GM06990 (cell line): ENCODE measurements at places on chromosomes 3 and 15.

DNA sequence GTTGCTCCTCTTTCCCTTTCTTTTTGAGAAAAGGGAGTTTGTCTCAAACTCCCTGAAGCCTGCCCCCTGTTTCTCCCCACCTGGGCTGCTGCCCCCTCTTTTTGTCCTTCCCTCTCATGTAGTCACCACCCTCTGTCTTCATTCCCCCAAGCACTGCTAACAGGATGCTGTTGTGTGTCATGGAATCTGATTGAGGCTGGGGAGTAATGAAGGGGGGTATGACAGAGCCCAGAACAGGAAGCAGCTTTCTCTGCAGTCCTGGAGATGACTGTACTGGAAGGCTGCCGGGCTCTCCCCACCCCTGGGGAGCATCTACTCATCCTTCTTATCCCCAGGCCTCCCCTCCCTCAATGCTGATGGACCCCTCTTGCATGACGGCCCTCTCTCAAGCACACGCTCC is 181.6 kb downstream of the ABHD5 start:
- no peak for DNase-seq

GRCh38 chr3:102102394-102102793 is 253.1 kb downstream of the NFKBIZ start:
- DNase-seq = no peak

- no peak for DNase-seq
Observed at GRCh38 chr3:12841970-12842328, 584 bp upstream of the RPL32 start.

GRCh38 chr3:159806412-159806811 is 182.2 kb upstream of the IL12A start:
- DNase-seq = no peak

GRCh38 chr15:92968926-92969651 is 69.0 kb downstream of the CHD2 start:
- DNase-seq = no peak

DNA sequence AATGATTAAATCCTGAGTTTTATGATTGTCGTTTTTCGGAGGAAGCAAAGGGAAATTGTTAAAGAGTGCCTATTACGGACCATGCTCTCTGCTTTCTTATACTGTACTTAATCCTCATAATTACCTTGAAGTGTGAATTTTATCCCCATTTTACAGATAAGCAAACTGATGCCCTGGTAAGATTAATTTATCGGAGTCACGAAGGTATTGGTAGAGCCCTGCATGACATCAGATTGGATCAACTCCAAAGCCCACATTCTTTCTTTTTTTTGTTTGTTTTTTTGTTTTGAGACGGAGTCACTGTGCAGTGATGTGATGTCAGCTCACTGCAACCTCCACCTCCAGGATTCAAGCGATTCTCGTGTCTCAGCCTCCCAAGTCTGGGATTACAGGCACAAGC is 1.6 kb upstream of the GNB4 start:
- no peak for DNase-seq

DNA sequence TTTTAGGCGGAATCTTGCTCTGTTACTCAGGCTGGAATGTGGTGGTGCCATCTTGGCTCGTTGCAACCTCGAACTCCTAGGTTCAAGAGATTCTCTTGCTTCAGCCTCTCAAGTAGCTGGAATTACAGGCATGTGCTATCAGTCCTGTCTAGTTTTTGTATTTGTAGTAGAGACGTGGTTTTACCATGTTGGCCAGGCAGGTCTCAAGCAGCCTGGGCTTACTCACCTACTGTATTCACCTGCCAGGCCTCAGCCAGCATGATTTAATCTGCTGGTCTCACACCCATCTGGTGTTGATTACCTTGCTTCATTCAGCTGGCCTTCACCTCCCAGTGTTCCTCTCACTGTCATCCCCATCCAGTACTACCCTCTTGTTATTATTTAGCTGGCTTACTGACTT is 102.0 kb downstream of the IL12A start:
- DNase-seq = no peak

DNA sequence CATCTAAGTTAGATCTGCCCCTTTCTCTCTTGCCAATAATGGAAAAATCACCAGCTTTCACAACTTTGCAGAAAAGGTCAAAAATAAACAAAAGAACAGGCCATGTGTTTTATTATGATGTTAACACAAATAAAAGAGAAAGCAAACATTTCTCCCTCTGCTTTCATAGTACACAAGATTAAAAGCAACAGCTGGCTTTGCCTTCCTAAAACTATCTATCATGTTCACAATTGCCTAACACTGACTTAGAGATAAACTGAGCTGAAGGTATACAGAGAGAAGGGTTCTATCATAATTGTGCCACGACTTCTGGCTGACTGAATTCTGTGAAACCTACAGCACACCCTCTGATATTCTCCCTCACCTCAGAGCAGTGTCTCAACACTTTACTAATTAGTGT is 29.4 kb downstream of the AADAC start:
- DNase-seq = no peak

- DNase-seq = no peak
Observed at GRCh38 chr3:10964537-10965167, 27.9 kb upstream of the SLC6A1 start.

DNA sequence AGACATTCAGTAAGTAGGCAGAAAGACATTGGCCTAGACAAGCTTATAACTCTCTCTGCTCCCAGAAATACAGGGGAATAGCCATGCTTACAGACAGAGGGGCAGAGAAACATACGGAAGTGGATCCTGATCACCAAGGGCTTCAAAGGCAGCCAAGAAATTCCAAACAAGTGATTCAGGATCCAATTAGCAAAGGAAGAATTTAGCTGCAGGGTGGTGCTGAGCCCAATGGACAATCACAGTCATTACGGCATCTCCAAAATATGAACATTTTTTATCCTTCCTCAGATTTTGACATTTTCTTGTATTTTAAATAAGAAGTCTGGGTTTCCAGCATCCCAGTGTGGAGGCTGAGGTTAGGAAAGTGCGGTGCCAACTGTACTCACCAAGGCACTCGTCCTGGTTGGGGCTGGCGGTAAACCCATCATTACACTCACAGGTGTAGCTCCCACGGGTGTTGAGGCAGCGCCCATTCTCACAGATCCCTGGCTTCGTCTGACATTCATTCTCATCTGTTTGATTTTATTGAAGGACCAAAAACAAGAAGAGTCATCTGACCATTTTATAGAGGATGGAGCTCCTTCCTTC is 96.8 kb downstream of the DUT start:
- no peak for DNase-seq

- no peak for DNase-seq
Observed at GRCh38 chr15:91620229-91620628, 233.3 kb upstream of the SLCO3A1 start.

DNA sequence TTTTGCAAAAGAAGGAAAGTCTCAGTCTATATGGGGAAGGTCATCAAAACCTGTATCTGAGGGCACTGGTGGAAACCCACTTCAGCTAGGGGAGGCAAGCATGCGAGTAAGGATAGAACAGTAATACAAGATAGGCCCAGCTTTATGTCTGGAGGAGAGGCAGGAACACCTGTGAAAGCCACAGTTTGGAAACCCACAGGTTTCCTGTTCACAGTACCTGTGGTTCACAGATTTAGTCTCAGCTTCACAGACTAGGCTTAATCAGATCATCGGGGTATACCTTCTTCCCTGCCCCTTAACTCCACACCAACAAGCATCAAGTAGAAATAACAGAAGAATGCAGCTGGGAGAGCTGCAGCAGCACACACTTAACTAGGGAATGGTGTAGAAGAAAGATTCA is 36.2 kb downstream of the C2CD4B start:
- no peak for DNase-seq

DNA sequence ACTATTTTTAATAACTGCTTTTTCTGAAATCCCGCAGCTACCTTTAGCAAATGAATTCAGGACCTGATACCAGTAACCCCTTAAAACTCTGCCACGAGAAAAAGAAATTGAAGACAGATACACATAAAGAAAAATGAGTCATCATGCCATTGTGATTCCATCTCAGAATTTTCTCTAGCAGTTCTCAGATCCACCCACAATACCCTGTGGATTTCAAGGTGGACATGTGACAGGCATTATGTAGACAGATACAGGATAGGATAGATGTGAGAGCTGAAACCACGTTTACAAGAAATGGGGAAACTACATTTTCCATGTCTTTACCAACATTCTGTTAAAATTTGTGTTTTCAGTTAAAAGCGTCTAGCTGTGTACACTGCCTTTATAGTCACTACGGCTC is 291.9 kb upstream of the NR2F2 start:
- no peak for DNase-seq

GRCh38 chr3:72568083-72568482 is 280.2 kb downstream of the SHQ1 start:
- DNase-seq = no peak

- peak; percentile 75 for DNase-seq
Observed at GRCh38 chr15:90594301-90594738, 64.6 kb downstream of the CRTC3 start.

DNA sequence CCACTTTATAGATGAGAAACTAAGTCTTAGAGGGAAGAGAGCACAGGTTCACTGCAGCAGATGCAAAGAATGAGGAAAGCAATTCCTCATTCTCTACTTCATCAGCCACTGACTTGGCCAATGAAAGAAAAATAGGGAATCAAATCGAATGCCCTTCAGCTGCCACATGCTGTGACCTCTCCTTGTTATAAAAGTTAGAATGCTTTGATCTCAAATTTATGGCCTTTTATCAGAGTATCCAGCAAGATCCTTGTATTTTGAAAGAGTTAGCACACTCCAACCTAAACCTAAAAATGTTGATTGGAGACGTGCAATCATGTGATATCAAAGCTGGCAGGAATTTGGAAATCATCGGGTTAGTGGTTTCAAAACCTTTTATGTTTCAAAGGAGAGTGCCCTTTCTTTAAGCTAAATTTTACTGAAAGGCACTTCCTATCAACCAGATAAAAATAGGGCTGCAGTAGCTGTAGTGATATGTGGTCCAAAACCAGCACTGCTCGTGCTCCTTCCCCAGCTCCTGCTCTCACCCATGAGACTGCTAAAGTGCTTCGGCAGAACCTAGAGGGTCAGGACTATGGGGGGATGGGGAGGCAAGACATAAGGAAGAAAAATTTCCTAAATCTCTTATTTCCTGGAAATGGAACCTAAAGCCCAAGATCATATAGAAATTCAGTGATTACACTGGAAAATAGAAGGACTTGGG is 617.0 kb downstream of the PYDC2 start:
- no peak for DNase-seq

DNA sequence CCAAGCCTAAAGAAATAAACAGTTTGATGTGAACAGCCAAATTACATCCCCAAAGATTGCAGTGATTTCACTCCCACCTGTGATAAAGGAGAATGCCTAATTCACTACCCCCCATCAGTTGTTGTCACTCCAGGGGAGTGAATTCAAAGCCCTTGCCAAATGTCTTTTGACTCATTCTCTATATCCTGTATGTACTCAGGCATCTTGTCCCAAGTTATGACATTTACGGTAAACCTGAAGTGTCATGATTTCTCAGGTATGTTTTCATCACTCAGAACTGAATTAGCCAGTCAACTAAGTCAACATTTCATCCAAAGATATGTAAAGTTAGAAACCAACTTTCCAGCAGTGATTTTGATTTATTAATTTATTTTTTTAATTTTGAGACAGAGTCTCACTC is 22.0 kb upstream of the HERC1 start:
- DNase-seq = no peak

GRCh38 chr3:155362808-155363689 is 69.6 kb upstream of the STRIT1 start:
- no peak for DNase-seq

DNA sequence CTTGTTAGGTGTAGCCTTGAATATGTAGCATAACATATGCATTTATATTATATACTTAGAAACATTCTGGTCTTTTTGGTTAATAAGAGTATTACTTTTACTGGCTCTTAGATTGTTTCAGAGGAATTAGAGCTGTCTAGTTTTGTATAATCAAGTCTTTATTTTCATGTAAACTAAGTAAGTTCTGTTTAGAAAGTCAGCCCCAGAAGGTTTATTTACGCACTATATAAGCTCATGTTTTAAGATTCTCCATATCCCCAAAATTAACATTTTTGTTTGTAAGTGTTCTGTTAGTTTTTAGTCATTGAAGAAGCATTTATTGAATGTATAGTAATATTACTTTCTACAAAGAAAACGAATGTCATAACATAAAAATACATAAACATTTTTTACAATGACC is 158.1 kb downstream of the HCN4 start:
- DNase-seq = no peak

- DNase-seq = no peak
Observed at GRCh38 chr15:33016405-33017024, 178.0 kb downstream of the FMN1 start.

GRCh38 chr15:74866090-74866489 is 7.1 kb downstream of the SCAMP2 start:
- no peak for DNase-seq

GRCh38 chr15:67030036-67030762 is 35.2 kb upstream of the SMAD3 start:
- no peak for DNase-seq

DNA sequence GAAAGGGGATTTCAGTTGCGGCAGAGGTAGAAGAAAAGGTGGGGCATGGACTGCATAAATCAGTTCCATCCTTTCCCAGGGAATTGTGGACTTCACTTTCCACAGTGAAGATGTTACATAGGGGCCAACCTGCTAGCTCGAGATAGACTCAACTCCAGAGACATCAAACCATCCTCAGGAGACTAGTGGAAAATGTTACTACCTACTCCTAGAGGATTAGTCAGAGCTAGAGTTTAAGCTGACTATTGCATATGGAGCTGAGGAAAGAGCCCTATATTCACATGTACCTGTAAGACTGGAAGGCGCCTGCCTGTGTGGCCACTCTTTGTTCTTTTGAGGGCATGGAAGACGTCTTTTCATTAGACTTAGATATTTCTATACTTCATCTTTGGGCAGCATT is 69.2 kb downstream of the KLHL25 start:
- DNase-seq = no peak

- DNase-seq = no peak
Observed at GRCh38 chr3:196163666-196164493, 47.3 kb downstream of the ZDHHC19 start.

- DNase-seq = no peak
Observed at GRCh38 chr3:5347486-5347885, 160.0 kb downstream of the EDEM1 start.

GRCh38 chr3:126349071-126349470 is 8.1 kb downstream of the KLF15 start:
- DNase-seq = no peak

DNA sequence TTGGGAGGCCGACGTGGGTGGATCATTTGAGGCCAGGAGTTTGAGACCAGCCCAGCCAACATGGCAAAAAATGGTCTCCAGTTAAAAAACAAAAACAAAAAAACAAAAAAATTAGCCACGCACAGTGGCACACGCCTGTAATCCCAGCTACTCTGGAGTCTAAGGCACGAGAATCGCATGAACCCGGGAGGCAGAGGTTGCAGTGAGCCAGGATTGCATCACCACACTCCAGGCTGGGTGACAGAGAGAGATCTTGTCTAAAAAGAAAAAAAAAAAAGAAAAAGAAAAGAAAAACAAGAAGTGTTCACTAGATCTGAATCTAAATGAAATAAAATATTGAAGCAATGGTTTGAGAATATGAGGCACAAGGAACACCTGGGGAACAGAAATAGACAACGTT is 36.7 kb downstream of the SLC9A9 start:
- DNase-seq = no peak
